ENCODE measurements at places on chromosomes 11 and 22. TPM values are rescaled to one million over a fixed set of nuclear protein-coding genes. Genes with fewer than 3 reads are reported as not detected.

The CDC42EP2 gene
- 21.1 TPM for polyA plus RNA-seq

The ART1 gene
- not detected for polyA plus RNA-seq

DNA sequence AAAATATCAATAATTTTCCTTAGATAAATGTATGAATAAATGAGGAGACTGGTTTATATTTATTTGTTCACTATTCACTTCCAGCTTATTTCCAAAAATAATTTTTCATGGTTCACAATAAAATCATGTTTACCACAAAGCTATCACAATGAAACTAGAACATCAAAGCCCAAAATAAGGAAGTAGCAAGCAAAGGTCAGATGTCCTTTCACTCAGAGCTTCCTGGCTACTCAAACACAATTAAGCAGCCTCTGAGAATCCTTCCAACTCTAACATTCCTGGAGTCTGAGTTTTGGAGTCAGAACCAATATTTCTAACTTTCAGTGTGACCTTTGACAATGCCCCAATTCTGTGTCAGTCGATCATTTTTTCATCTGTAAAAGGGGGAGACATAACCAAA lies 527.0 kb downstream of the SOX6 start:
- DNase-seq = no peak

DNA sequence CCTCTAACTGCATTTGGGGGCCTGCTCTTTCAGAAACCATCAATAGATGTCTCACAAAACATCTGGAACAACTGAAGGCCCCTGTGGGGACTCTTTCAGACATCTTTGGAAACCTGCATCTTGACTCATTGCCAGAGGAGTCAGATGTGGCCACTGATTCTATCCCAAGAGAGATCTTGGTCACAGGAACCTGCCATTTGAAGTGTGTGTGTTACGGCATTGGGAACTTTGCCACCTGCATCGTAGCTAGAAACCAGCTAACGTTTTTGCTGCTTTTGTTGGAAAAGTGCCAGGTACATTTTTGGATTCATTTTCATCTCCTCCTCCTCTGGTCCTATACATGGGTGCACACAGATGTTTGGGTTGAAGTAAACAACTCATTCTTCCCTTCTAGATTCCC lies 4.3 kb downstream of the SRRD start:
- DNase-seq = no peak

DNA sequence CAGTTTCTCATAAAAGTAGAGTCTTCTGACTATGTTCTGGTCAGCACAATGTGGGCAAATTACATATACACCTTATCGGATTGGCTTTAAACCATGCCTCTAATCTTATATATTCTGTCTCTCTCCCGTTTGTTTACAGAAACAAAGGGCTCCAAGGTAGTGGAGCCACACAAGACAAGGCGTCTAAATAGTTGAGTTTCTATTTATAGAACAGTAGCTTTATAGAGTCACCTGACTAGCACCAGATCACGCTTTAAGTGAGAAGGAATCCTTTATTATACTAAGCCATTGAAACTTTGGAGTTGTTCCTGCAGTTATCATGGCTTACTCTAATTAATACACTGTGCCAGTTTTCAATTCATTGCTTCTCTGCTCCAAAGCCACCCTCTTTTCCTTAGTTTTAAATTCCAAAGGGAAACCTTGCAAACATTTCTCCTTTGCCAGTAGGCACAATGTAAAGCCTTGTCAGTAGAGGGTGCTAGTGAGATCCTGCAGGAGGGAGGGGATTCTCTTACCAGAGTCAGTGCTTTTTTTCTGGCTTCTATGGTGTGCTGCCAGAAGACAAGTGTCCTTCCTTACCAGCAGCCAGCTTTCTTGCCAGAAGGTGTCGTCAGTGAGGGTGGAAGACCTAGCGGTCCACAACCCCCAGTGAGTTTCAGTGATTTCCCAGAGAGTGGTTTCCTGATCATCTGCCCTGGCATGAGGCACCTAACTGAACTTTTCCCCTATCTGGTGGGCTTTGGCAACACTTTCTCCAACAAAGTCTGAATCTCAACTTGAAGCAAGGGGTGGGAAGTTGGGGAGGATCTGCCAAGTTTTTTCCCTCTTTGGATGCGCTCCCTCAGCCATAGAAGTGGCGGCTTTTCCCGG lies 71.7 kb downstream of the RAB38 start:
- peak; percentile 1 for DNase-seq

- no peak for DNase-seq
Observed at GRCh38 chr11:69210310-69211035, 54.7 kb downstream of the SMIM38 start.

GRCh38 chr11:45045683-45046471 lies 95.2 kb upstream of the TP53I11 start:
- DNase-seq = no peak
